ENCODE measurements at places on chromosomes 11 and 22.

GRCh38 chr11:69200331-69201065 lies 44.8 kb downstream of the SMIM38 start:
- DNase-seq: no peak

GRCh38 chr11:119316729-119317591 lies at the start of gene MCAM:
TSS of gene MCAM (minus strand) at chr11:119317130. CDS start at chr11:119317101, 29 bp downstream.
- no peak for DNase-seq

DNA sequence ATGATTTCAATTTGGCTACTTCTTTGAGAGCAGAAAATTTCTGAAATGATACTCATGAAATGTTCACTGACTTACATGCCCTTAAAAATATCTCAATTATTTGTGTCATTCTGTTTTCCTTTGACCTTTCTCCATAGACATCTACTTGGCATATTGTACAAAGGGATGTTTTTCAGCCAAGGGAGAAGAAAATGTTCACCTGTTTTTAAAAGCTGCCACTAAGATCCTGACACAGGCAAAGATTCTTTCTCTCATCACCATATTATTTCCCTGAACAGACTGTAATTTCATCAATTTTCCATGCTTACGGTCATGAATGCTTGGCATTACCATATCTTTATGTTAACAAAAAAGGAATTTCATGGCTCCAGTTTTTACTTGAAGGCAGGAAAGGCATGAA lies 67.4 kb upstream of the DBX1 start:
- no peak for DNase-seq

GRCh38 chr11:112455791-112456190 lies 195.1 kb upstream of the PLET1 start:
- DNase-seq: no peak

- no peak for DNase-seq
Measured at GRCh38 chr11:3129591-3130268, 35.4 kb downstream of the OSBPL5 start.

DNA sequence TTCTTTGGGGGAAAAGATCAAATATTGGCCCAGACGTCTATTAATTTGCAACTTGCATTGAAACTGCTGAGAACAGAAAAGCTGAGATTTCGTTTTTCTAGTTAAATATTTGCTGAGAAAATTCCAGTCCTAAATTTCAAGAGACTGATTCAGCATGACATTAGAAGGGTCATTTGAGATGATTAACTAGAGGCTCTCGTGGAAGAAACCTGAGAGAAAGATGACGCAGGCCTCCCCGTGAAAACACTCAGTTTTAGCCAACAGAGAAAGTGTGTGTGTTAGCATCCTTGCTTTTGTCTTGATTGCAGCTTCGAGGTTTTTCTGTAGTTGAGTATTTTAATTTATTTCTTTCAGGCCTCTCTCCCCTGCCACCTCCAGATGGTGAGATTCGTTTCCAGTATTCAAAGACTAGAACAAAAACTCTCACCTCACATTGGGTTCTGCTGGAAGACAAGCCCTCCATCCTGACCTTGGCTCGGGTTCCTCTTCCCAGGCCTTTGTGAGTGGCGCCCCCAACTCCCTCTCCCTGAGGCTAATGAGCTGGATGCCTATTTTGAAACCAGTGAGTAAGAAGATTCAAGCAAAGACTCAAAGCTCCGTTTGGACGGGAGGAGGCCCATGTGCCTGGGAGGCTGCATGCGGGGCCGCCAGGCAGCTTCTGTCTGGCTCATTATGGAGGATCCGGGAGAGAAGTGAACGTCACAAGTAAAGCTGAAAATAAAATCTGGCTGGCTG lies 52.4 kb downstream of the CELSR1 start:
- DNase-seq: no peak

GRCh38 chr22:35397095-35397904 lies 2.6 kb upstream of the MCM5 start:
- no peak for DNase-seq

DNA sequence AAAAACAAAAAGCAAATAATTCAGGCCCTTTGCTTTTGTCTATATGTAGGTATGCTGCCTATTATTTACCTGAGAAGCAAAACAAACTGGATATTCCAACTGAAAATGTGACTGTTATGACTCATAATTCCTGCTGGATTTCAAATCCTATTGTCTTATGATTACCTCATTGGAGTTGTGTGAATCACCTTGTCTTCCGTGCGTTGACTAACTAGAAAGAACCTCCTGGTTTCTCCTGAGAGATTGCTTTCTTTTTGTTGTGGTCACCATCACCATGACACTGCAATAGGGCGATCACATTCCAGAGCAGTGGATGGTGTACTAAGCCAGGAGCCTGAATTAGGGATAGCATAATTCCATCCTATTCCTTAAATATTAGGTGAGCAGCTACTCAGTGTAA lies 23.0 kb upstream of the EXPH5 start:
- DNase-seq: no peak

- DNase-seq: no peak
Measured at GRCh38 chr11:77353131-77353530, 51.6 kb upstream of the GDPD4 start.

GRCh38 chr11:102989379-102990047 lies 34.0 kb upstream of the MMP13 start:
- DNase-seq: no peak

DNA sequence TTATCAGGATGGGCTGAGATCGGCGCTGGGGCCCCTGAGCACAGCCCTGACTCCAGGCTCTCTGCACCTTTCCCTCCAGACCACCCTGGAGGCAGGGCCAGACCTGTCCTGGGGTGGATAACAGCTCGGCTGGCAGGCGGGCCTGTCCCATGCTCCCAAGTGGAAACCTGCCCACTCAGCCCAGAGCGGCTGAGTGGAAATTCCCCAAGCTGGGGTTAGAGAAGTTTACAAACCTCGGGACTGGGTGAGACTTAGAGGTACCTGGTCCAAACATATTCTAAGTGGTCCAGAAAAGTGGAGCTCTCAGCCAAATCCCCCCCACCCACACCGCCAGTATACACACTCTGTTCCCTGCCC lies 4.8 kb upstream of the FXYD2 start:
- DNase-seq: no peak

All from activated T-helper 1 cell treated with Interleukin-2 at 50 U/mL for 16 hours (primary cell).